ENCODE measurements at places on chromosomes 3 and 15.

- DNase-seq, result no peak
Observed at GRCh38 chr3:194330579-194330978, 20.5 kb downstream of the CPN2 start.

- no peak for DNase-seq
Observed at GRCh38 chr3:9153904-9154619, 95.4 kb downstream of the SRGAP3 start.

GRCh38 chr15:59329091-59329490 is 43.6 kb downstream of the MYO1E start:
- DNase-seq, result no peak

DNA sequence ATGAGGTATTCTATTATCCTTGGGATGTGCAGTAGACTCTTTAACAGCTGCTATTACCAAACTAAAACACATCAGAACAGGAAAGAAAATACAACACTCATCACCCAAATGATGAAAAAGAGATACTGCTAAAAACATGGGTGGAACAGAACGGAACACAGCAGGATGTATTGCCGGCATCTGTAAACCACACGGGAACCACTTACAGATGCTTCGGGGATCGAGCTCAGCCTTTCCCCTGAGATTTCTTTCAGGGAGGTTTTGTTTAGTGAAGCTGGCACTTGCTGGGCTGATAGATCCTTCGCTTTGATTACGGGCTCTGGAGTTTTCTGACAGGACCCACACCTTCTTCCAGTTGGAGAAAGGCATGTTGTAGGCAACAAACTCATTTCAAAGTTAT is 182.3 kb upstream of the FAM3D start:
- no peak for DNase-seq

DNA sequence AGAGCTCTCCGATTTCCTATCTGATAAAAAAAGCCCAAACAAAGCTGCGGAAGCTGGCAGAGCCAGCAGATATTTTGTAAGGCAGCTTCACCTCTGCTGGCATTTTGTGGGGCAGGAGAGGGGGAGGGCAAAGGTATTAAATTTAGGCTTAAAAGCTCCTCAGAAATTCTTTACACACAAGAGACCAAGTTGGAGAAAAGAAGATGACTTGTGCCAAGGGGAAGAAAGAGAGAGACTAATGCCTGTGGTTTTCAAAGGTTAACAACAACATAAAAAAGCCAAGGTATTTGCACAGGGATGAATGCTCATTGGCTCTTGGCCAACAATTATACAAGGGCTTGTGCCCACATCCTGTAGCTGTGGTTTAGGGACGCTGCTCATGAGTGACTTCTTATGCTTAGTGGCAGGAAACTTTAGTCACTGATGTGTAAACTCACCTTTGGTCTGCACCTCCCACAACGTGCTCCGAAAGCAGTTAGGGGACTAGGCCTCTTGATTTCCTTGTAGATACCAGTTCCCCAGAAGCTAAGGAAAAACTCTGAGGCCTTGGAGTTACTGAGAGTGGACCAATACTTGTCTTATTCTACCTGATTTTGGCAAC is 152.9 kb downstream of the TPRG1 start:
- peak; percentile 96 for DNase-seq

DNA sequence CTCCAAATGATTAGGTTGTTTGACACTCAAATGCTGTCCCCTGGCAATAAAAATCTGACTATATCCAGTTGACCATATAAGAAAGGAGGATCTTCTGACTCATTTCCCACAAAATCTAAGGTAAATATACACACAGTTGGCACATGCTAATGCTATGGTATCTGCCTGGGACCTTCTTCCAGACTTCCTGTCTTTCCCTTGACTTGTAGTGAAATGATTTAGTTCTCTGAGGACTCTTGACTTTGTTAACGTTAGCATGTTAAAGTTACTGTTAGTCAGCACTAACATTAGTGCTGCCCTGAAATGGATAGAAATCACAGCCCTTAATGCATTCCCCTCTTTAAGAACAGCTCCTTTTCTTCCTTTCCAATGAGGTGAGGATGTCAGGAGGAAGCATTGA is 124.3 kb upstream of the LSAMP start:
- DNase-seq, result no peak

DNA sequence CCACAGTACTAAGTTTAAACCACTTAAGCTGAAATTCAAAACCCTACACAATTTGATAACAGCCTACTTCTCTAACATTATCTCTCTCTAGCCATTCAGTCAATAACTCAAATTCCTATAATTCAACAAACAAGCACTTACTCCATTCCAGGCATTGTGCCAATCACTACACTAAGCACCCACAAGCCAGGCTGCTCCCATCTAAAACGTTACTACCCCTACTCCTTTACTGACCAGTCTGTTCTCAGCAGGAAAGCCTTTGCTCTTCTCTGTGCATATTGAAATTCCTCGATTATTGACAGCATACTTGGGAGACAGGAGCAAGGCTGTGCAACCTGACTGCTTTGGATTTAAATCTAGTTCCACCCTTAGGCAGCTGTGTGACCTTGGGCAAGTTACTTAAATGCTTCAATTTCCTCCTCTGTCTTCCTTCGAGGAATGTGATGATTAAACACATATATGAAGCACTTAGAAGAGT is 177.2 kb upstream of the THBS1 start:
- peak; percentile 82 for DNase-seq
